Large intestine (tissue), 12 donors: ENCODE measurements at places on chromosomes 7 and 10.

GRCh38 chr7:154171422-154171821, 119.2 kb downstream of the DPP6 start:
- DNase-seq, result no peak

GRCh38 chr10:117926491-117926890, 120.2 kb downstream of the RAB11FIP2 start:
- DNase-seq, result no peak

DNA sequence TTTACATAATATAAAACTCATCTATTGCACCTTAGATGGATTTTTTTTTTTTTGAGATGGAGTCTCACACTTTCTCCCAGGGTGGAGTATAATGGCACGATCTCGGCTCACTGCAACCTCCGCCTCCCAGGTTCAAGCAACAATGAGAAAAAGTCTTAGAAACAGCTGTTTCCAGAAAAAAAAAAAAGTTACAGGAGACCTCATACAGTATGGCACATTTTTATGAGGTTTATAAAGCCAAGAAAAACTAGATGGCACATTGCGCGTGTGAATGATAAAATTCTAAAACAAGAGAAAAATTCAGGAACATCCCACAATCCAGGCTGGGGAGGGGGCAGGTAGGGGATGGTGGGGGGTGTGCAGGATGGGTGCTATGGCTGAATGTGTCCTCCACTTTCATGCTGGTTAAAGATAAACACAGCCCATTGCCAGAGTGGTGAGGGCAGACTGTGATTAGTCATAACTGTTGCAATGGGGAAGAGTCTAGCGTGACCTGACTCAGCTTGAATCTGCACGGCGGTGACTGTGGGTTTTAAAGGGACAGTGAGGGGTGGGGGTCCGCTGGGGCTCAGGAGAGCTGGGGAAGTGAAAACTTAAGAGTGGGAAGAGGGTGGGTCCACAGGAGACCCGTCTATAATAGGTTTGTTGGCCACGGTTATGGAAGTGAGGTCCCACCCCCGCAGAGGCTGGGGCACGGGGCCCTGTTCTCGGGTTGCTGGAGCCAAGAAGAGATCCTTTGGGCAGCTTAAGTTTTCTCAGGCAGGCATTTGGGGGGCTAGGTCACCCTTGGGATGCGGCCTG, 11.9 kb upstream of the LRRC27 start:
- peak; percentile 17 for DNase-seq

DNA sequence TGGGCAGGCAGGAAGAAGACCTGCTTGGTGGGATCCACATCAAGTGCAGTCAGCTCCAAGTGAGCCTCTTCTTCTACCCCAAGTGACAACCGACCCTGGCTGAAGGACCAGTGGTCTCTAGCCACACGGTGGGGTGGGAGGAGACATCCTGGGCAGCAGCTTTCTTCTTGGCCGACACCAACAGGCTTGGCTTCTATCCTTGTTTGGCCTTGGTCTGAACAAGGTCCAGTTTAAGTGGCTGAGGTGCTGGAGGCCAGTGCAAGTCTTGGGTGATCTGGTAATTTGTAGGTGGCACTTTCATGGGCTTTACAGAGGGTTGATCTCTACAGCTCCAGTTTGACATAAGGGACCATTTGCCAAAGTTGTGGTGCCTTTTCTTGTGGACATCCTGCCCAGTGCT, 63.6 kb upstream of the PDCD4 start:
- no peak for DNase-seq

DNA sequence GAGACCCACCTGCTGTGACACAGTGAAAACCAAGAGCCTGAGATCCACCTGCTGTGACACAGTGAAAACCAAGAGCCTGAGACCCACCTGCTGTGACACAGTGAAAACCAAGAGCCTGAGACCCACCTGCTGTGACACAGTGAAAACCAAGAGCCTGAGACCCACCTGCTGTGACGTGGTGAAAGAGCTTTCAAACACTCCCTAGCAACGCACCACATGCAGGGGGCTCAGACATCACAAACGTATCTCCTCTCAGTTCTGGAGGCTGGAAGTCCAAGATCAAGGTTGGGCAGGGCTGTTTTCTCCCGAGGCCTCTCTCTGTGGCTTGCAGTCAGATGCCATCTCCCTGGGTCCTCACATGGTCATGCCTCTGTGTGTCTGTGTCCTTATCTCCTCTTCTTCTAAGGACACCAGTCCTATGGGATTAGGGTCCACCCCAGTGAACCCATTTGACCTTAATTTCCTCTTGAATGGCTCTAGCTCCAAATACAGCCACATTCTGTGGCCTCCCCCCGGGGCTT, 43.8 kb downstream of the INSIG1 start:
- no peak for DNase-seq

DNA sequence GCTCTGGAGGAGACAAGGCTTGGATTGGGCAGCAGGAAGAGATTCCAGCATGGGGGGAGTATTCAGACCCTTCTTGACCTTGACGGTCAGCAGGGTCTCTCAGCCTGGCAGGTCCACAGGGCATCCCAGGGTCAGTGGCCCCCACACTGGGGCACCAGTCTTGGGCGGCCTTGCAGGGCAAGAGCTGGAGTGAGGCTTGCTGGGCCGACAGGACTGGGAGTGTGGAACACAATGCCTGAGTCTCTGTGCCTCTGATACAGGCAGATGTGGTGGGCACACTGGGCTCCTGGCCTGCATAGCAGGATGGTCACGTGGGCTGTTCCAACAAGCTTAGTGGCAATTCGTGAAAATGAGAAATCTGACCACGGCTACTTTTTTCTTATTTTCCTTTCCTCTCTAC, 229.7 kb downstream of the TCERG1L start:
- no peak for DNase-seq

DNA sequence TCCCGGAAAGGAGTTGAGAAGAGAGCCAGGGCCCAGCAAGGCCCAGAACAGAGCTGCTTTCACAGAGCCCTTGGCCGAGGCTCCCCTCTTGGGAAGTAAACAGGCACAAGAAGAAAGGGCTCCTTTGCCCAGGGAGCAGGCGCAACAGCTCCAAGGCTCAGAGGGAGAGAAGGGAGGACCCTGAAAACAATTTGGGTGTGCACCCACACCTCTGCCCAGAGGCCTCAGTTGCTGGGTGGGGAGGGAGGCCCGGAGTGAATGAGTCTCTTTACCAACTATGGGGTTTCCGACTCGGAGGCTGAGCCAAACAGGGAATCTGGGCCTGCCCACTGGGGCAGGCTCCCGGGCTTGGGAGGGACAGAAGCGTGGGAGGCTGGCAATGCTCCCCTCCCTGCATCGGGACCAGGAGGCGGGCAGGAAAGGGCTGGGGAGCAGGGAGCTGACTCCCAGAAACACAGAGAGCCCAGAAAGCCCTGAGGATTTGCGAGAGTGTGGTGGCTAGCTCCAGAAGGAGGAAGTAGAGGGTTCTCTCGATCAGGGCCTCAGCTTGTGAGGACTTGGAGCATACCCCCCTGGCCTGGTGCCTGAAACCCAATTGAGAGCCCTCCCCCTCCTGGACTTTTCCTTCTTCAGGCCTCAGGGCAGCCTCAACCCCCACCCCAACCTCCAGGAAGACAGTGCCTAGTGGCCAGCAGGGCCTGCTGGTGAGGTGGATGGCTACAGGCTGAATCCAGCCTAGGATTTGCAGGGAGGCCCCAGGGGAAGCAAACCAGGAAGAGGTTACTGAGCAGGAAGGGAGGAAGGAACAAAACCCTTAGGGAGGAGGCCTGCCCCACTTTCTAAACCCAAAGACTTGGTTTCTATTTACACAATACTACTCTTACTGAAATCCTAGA, 6.2 kb downstream of the C10orf105 start:
- DNase-seq, result peak; percentile 52

GRCh38 chr10:82496114-82496513, 621.1 kb downstream of the NRG3 start:
- no peak for DNase-seq

GRCh38 chr10:4525103-4525502, 300.9 kb upstream of the AKR1E2 start:
- no peak for DNase-seq

DNA sequence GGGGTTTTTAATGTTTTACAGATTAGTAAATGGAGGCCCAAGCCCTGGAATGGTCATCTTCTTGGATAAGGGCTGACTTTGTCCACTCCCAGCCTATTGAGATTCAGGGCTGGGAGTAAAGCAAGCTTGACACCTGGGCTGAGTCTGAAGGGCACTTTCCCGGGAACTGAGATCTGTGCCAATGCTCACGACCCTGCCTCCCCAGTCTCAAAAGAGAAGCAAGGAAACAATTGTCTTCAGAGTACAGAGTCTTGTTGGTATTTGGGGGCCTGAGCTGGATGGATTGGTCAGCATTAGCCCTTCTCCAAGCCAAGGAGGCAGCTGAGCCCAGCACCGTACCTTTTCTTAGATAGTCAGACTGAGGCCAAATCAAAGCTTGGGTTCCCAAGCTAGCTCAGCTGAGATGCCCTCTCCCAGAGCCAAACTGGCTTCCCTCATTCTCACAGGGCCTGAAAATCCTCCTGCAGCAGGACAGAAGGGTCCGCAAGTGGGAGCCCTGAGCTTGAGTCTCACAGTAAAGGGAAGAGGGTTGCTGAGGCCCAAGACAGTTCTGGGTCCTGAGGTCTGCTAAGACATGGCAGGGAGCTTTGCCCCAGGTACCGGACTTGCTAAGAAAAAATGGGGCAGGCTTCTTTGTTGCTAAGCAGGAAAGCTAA, 3.7 kb downstream of the DDIT4 start:
- DNase-seq, result no peak

- peak; percentile 45 for DNase-seq
Observed at GRCh38 chr10:44395396-44395795, 10.5 kb upstream of the CXCL12 start.

DNA sequence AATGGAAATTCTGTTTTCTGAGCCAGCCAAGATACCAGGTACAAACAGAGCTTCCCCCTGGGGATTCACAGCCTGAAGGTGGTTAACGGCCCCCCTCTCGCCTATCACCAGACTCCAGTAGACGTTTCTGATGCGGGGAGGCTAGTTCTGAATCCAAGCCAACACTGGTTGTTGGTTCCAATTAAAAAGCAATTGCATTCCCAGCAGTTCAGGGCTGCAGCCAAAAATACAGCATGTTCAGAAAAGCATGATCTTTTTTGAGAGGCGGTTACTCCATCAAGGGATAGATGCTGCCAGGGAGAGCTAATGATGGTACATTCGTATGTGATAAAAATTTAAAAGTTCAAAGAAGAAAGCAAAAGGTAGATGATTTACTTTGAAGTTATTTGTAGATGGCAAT, 481.0 kb downstream of the GALNT17 start:
- no peak for DNase-seq

DNA sequence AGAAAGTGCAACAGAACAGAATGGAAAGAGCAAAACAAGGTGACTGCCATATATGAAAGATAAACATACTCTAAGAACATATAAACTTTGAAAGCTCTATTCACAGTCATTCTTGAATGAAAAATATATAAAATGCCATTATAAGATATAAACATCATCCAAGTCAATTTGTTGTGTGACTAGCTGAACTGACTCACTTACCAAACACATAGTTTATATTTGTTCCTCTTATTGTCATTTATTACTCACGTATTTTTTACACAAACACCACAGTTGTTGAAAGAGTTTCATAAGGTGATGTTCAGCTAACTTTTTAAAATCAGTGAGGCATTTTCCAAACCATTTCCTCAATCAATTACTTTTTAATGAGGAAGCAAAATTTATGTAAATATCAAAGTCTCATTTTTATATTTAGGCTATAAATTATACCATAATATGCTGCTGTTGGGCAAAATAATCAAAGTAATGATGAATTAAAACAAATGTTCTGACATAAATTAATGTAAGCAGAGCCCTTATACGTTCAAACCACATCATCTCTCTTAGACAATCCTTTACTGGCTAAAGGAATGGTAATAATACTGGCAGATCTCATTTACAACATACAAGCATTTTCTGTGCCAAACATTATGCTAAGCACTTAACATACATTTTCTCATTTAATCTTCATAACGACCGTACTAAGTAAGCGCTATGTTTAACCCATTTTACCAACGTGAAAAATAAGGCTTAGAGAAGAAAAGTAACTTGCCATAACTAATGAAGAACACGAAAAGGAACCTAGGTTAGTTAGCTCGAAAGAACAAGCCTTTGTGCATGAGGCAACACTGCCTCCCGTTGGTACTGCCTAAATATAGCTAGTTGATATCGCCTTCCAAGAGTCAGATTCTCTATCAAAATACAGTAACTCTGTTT, 7.3 kb downstream of the LRRN3 start:
- peak; percentile 41 for DNase-seq

DNA sequence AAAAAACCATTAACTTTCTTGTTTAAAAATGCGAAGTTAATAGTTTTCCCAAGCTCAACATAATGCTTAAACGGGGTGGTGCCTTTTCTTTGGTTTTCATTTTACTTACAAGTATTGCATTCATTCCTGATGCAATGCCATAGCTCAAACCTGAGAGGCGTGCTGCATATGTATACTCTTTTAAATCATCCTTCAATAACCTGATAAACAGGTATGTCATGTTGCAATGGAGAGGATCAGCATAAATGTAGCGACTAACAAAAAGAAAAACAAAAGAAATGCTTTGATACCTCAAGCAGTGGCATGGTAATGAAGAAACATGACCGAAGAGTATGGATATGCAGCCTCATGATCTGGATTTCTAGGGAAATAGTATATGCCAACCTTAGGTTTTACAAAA, 95.4 kb downstream of the IDE start:
- DNase-seq, result no peak

DNA sequence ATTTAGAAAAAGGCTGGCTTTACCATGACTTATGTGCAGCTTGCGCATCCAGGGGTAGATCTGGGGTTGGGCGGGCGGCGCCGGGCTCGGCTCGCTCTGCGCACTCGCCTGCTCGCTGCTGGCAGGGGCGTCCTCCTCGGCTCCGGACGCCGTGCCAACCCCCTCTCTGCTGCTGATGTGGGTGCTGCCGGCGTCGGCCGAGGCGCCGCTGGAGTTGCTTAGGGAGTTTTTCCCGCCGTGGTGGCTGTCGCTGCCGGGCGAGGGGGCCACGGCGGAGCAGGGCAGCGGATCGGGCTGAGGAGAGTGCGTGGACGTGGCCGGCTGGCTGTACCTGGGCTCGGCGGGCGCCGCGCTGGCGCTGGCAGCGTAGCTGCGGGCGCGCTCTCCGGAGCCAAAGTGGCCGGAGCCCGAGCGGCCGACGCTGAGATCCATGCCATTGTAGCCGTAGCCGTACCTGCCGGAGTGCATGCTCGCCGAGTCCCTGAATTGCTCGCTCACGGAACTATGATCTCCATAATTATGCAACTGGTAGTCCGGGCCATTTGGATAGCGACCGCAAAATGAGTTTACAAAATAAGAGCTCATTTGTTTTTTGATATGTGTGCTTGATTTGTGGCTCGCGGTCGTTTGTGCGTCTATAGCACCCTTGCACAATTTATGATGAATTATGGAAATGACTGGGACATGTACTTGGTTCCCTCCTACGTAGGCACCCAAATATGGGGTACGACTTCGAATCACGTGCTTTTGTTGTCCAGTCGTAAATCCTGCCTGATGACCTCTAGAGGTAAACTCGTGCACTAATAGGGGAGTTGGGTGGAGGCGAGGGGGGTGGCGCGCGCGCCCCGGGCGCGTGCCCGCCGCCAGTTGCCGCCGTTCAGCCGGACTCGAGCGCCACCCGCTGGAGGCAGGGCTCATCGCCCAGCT, at the start of gene HOXA5:
TSS of gene HOXA5 (minus strand) at position 659 of the 927 bp plus-strand sequence. CDS start at position 585, 74 bp downstream.
- DNase-seq, result peak; percentile 91

GRCh38 chr7:158120716-158121115, 466.9 kb downstream of the PTPRN2 start:
- no peak for DNase-seq

GRCh38 chr10:86017841-86018734, 348.5 kb downstream of the GRID1 start:
- no peak for DNase-seq
